ENCODE measurements at places on chromosomes 7 and 10.

- DNase-seq, result no peak
These were observed 63.5 kb downstream of the FAM53B start for GRCh38 chr10:124680675-124681074.

- DNase-seq, result peak; percentile 91
These were observed 6.3 kb upstream of the SEMA3A start for GRCh38 chr7:84200859-84201258.

- DNase-seq, result no peak
These were observed 96.5 kb upstream of the DKK1 start for GRCh38 chr10:52217531-52217930.

GRCh38 chr7:23065974-23066373, 39.6 kb upstream of the KLHL7 start:
- peak; percentile 47 for DNase-seq

GRCh38 chr7:37045681-37046179, 321.4 kb upstream of the AOAH start:
- DNase-seq, result no peak

- no peak for DNase-seq
These were observed 77.6 kb upstream of the FOXK1 start for GRCh38 chr7:4604456-4604940.

- DNase-seq, result no peak
These were observed 235.1 kb downstream of the ARHGAP12 start for GRCh38 chr10:31693491-31693890.

- peak; percentile 81 for DNase-seq
These were observed 31.9 kb downstream of the ARL4A start for GRCh38 chr7:12719141-12719919.

DNA sequence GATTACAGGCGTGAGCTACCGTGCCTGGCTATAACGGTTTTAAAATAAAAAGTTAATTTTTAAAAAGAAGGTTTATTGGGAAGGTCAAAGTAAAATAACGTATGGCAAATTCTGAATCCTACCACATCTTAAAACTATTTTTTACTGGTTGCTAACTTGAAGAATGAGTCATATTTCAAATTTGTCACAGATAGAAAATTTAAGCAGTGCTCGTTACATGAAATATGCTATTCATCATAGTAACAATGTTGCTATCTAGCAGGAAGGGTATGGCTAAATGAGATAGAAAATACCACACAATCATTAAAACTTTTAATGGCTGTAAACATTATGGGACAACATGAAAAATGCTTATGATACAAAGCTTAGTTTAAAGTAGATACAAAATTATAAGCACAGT, 500.5 kb downstream of the PHTF2 start:
- DNase-seq, result no peak

- no peak for DNase-seq
These were observed 20.2 kb upstream of the FOXL3 start for GRCh38 chr7:269721-270120.

GRCh38 chr10:61354401-61354975, 98.7 kb downstream of the TMEM26 start:
- DNase-seq, result no peak

GRCh38 chr10:110093722-110094121, 85.9 kb downstream of the ADD3 start:
- DNase-seq, result no peak

GRCh38 chr7:123433665-123434064, 100.7 kb downstream of the IQUB start:
- no peak for DNase-seq

- no peak for DNase-seq
These were observed 767 bp downstream of the EIF4EBP2 start for GRCh38 chr10:70404787-70405036.

- DNase-seq, result no peak
These were observed 54.4 kb upstream of the IFRD1 start for GRCh38 chr7:112395893-112396292.

DNA sequence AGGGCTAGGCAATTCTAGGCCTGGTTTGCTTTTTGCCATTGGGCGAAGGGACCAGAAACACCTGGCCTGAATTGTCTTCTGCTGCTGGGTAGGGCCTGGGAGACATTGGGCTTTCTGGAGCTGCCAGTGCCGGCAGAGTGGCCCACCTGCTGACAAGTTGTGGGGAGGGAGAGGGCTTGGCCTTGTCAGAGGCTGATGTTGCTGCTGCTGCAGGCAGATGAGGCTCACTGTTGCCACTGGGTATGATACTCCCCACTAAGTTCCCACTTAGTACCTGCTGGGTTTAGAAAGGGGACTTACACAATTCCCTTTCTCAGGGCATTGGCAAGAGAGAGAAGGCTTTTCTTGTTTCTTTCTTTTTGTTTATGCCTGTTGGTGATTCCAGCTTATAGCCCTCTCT, 289.6 kb upstream of the NPVF start:
- no peak for DNase-seq

GRCh38 chr10:49254556-49255318, 44.2 kb upstream of the C10orf71 start:
- no peak for DNase-seq

DNA sequence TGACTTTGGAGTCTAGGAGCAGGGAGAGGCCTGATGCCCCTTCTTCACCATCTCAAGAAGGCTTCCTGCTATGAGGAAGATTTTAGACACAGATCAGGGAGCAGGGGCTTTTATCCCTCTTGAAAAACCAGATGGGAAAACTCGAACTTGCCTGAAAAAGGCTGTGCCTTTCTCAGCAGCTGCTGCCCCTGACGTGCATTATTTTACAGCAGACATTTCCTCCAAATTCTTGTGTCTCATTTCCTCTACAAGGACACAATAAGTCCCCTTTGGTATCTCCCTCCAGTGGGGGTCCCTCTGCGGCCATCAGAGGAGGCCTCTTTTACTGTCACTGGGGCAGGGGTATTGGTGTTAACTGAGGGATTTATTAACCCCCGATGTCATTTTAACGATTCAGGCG, 38.0 kb upstream of the AQP1 start:
- DNase-seq, result no peak

DNA sequence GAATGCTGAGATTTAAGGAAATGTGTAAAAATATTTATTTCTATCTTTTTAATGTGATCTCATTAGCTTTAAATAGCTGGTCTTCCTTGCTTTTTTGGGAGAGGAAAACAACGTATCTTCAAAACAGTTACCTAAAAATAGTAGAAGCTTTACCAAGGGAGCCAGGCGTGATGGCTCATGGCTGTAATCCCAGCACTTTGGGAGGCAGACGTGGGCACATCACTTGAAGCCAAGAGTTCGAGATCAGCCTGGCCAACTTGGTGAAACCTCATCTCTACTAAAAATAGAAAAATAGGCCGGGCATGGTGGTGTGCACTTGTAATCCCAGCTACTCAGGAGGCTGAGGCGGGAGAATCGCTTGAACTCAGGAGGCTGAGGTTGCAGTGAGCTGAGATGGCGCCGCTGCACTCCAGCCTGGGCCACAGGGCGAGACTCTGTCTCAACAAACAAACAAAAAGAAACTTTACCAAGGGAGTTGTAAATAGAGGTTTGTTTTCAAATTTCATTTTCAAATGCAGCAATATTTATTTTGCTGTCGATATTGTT, 48.4 kb upstream of the ITGB1 start:
- DNase-seq, result no peak

DNA sequence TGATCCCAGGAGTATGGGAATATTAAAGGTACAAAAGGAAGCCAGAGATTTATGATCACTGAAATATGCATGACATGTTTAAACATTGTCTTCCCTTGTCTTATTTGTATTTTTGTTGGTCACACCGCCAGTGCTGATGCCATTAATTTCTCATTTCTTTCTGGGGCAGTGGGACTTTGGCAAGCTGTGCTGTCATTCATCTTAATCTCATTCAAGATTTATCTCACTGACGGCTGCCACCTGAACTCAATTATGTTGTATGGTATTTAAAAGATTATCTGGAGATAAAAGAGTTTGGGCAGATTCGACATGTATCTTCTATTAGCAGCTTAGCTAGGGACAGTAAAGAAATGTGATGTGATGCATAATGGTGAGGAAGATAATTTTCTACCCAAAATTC, 284.9 kb upstream of the PLXDC2 start:
- DNase-seq, result no peak

DNA sequence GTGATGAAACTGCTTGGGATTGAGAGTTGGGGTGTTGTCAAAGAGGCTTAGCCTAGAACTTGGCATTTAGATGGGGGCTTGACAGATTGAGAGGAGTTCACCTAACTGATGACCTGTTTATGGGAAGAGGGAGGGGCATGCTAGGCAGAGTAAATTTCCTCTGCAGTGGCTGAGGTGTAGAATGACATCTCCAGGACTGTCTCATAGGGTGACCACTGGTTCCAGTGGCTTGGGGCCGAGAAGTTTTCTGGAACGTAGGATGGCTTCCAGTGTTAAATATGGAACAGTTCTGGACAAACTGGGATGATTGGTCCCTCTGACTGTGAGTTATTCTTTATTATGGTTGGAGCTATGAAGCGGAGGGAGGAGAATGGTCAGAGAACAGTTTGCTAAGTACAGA, 186.4 kb downstream of the PLXDC2 start:
- no peak for DNase-seq

DNA sequence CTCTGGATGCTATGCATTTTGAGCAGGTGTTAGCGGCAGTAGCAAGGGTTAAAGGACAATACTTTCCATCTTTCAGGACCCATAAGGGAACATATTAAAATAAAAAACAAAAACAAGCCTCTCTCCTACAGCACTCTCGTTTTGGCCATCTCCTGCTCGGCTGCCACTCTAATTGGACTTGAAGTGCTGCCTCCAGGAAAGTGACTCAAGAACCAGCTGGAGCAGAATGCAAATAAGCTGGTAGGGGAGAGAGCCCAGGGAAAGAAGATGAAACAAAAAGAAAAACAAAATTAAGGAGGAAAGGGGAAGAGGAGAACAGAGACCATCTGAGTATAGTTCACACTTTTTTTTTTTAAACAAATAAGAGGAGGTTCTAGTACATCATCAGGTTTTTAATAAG, 65.6 kb downstream of the HBP1 start:
- DNase-seq, result peak; percentile 39

DNA sequence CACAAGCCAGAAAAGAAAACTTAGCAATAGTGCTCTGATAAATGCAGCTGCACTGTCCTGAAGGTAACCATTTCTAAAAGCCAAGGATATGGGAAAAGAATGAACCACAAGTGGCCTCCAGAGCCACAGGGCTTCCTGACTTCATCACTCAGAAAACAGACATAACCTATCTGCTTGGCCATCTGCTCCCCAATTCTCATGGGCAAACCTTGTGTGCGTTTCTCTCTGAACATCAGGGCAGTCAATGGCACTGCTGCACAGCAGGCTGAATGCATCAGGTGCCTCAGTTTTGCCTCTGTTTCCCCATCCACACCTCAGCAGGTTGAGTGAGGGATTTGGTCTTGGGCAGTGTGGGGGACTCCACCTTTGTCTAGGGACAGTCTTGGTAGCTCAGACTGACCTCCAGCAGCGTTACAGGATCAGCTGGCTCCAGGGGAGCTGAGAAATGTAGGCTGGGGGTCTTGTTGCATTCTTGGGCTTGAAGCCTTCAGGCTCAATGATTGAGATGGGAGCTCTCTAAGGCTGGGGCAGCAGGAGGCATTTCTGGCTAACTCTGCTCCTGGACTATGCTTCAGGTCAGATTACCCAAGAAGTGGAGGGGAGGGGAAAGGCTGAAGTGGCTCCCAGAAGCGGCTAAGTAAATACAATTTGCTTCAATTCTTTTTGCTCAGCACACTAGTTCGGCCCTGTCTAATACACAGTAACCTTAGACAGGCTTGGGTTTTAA, 23.6 kb upstream of the PDLIM1 start:
- no peak for DNase-seq

DNA sequence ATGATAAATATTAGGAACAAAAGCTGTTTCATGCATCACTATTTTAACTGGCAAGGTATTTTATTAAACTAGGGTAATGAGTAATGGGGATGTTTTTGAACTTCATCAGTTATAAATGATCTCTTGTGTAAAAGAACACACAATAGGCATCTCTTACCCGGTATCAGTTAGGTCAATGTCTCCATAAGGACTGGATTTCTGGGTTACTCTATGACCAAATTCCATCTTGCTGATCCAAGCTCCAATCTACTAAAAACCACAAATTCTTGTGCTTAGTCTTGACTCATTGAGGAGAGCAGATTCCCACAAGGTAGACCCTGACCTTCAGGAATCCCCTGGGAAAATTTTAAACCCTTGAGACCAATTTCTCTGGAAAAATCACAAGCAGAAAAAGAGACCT, 1167.7 kb downstream of the XPNPEP1 start:
- DNase-seq, result no peak

DNA sequence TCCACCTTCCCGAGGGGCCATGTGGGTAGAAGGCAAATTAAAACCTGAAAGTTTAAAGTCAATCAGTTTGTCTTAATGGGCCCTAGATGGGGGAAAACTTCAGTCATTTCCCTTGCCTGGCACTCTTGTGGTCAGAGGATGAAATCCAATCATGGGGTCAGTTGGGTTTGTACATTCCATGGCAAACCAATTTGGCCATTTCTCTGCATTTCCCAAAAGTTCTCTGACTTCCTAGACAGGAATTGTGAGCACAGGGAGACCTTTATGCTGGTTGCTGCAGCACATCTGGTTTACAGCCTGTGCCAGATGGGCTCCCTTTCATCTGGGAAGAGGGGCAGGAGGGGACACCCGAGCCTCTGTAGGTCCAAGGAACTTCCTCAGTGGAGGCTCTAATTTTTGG, 113.0 kb downstream of the CYP26A1 start:
- DNase-seq, result no peak

DNA sequence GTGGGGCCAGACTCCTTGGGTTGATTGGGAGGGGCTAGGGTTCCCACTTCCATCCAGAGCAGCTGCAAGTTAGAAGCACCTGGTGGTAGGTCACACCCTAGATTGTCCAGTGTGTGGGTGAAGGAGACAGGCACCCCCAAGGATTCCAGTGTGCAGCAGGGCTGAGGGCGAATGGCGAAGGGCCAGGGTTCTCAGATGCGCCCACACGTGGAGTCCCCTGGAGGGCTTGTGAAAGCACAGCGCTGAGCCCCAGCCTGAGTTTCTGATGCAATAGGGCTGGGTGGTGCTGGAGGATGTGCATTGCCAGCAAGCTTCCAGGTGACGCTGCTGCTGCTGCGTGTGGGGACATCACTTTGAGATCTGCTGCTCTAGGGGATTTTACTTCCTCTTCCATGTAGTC, 25.4 kb downstream of the TBATA start:
- DNase-seq, result no peak

DNA sequence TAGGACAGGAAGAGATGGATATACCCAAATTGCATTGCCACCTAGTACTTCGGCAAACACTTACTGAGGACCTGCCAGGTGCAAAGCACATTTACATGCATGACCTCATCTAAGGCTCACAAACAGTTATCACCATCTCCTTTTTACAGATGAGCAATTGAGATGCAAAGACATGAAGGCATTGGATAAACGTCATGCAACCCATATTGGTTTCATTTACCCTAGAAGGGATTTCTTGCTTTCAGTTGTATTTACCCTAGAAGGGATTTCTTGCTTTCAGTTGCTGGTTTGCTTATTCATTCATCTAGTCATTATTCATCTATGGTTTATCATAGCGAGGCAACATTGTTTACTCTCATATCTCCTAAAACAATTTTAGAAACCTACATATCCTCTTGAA, 52.2 kb downstream of the STEAP1B start:
- DNase-seq, result no peak

- no peak for DNase-seq
These were observed 90.6 kb downstream of the MARCHF5 start for GRCh38 chr10:92381543-92381954.

GRCh38 chr7:29467193-29467926, 96.3 kb upstream of the PRR15 start:
- no peak for DNase-seq
